Gastrocnemius medialis (tissue), 4 donors: ENCODE measurements at places on chromosomes 3 and 15. TPM values are rescaled to one million over a fixed set of nuclear protein-coding genes. Genes with fewer than 3 reads are reported as not detected.

DNA sequence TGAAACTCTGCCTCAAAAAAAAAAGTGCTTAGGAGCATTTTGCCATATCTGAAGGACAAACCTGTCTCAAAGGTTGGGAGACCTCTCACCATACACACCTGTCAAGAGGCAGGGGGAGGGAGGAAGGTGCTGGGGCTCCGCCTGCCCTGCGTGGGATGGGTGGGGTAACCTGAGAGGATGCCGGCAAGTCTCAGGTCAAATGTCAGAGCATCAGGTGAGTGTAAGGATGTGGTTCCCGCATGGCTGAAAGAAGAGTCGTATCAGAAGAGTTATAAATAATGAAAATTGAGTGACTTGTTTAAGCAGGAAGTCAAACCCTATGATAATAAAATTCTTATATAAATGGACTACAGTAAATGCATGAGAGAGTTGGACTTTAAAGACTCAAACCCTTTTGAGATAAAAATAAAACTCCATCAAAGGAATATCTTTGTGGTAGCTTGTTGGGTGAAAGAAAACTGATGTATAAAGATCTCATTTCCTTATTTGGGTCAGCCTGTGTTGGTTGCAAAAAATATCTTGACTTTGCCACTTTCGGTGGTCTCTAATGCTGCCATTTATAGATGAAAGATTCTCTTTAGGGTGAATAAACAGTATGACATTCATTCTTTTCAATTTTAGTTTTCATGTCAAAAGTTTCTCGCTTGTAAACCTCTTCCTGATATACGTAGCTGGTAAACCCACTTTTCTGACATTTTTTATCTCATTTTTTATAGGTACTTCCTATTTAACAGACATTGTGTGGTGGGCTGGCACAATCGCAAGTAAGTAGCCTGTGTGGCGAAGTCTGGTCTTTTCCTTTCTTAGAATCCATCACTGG lies 23.8 kb downstream of the NIPA1 start:
- no peak for DNase-seq

DNA sequence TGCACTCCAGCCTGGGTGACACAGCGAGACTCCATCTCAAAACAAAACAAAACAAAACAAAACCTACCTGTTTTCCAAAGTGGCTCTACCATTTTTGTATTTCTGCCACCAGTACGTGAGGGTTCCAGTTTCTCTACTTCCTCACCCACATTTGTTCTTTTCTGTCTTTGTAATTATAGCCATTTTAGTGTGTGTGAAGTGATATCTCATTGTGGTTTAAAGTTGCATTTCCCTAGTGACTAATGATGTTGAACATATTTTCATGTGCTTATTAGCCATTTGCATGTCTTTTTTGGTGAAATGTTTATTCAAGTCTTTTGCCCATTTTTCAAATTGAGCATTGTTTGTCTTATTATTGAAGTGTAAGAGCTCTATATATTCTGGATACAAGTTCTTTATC lies 50.7 kb downstream of the TRA2B start:
- DNase-seq: no peak

GRCh38 chr3:40321818-40322217 lies 12.3 kb downstream of the EIF1B start:
- no peak for DNase-seq

- DNase-seq: peak; percentile 12
These were observed 193.6 kb downstream of the CLSTN2 start for GRCh38 chr3:140128631-140129030.

DNA sequence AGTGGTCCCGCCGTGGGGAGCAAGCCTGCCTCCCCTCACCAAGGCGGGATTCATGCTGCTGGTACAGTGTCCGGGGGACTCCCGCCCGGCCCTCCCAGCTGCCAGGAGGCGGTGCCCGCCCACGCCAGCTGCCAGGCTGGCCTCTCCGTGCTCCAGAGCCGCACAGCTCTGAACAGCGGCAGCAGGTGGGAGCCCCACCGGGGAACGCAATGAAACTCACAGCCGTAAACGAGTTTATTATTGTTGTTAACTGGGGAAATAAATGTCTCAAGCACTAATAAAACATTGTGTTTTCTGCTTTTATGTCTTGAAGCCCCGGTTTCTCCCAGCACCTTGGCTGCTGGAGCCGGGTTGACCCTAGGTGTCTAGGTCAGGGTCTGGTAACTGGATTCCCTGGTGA lies 317.7 kb upstream of the TLE3 start:
- no peak for DNase-seq

GRCh38 chr3:189584645-189585044 lies 46.5 kb upstream of the TP63 start:
- no peak for DNase-seq

DNA sequence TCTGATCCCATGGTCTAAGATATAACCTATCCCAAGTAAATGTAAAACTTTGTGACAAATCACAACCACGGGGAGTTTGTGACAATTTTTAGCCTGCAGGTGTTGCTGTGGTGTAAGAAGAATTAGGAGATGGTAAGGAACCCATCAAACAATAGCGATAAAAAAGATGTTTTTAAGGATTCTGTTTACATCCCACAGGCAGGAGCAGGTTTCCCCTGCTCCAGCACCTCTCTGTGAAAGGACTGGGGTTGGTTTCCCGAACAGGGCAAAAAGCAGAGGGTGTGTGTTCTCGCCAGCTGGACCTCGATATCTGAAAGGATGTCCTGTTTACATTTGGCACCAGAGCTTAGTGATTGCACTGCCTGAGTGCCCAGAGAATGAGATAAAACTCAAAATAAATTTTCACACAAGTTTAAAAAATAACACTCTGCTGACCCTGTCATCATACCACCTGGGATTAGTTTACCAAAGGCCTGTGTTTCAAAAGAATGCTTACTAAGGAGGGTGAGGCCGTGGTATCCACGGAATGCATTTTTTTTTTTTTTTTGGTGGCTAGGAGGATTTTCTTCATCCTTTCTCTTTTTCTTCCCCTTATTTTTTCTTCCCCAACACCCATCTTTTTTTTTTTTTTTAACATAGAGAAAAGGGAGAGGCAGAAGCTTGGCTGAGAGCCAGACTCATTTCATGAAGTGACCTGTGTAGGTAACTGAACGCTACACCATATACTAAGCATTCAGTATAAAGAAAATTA lies 151.8 kb upstream of the DPH6 start:
- DNase-seq: no peak

GRCh38 chr15:23762026-23762425 lies 74.9 kb upstream of the NDN start:
- DNase-seq: no peak

- no peak for DNase-seq
These were observed 336.1 kb upstream of the NR2F2 start for GRCh38 chr15:95994418-95994817.

DNA sequence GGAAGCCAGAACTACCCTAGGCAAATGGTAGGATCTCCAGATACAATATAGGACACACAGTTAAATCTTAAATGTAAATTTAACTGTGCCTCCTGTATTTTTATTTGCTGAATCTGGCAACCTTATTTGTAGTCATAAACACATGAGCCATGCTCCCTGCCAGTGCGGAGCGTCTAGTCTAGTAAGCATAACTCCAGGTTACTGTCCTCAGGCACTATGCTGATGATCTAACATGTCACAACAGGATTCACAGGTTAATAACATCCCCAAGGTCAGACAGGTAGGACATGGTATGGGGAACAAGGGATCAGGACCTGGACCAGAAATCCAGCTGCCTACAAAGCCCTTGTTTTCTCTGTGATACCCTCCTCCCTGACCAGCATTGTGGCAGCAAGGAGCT lies 305.1 kb downstream of the CACNA2D3 start:
- DNase-seq: no peak

- peak; percentile 19 for DNase-seq
These were observed 80.0 kb downstream of the MITF start for GRCh38 chr3:69819282-69819681.

- no peak for DNase-seq
These were observed 16.4 kb downstream of the HEG1 start for GRCh38 chr3:125039131-125040100.

DNA sequence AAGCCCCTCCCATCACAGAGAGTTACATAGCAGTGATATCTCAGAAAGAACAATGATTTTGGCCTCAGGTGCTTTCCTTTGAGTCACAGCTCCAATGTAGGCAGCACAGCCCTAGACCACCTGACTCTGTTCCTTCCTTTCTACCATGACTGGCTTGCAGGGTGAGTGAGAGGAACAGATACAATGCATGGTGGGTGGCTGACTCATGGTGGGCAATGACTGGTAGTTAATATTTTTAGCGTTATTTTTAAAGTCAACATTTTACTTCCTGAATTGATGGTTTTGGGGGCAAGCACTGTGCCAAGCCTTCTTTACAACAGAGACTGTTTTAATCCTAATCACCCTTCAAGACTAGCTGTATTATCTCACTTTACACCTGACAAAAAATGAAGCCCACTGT lies 32.8 kb upstream of the ST3GAL6 start:
- DNase-seq: no peak

- no peak for DNase-seq
These were observed 1.5 kb upstream of the CLK3 start for GRCh38 chr15:74613953-74614743.

DNA sequence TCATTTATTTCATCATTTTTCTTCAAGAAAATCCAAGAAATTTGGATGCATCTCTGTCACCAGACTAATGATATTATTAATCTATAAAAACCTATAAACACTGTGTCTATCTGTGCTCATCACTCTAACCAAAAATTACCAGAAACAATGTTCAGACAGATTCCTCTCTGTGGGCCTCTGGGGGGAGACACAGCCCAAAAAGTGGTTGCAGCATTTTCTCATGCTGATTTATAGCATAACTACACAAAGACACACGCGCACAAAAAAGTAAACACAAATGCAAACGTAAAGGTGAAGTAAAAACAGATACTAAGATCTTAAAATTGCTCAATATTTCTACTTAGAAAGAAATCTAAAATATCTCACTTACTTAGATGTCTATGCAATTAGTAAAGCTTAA lies 976.0 kb downstream of the GBE1 start:
- no peak for DNase-seq

DNA sequence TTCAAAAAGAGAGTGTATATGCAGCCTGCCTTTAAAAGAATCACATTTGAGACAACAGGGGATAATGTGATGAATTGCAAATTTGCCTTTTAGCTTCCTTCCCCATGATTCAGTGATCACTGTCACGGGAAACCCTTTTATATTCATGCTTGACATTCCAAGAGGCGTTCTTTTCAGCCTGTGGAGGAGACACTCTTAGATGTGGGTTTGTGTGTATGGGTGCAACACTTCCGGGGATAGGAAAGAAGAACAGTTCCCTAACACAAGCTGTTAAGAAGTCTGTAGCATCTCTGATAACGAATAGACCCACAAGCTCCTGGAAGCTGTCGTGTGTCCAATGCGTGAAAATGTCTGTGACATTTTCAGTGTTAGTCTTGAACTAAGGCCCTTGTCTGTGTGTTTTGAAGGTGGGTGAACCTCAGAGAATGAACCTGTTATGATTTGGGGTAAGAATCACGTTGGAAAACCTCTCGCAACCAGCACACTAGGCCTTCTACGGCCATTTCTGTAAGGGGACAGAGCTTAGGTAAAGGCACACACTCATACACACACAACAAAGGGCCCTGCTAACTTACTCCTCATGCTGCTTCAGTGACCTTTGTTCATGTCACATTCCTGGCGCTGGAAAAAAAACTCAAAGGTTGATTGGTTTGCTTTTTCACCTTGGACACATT lies 229.2 kb upstream of the ST8SIA2 start:
- no peak for DNase-seq

DNA sequence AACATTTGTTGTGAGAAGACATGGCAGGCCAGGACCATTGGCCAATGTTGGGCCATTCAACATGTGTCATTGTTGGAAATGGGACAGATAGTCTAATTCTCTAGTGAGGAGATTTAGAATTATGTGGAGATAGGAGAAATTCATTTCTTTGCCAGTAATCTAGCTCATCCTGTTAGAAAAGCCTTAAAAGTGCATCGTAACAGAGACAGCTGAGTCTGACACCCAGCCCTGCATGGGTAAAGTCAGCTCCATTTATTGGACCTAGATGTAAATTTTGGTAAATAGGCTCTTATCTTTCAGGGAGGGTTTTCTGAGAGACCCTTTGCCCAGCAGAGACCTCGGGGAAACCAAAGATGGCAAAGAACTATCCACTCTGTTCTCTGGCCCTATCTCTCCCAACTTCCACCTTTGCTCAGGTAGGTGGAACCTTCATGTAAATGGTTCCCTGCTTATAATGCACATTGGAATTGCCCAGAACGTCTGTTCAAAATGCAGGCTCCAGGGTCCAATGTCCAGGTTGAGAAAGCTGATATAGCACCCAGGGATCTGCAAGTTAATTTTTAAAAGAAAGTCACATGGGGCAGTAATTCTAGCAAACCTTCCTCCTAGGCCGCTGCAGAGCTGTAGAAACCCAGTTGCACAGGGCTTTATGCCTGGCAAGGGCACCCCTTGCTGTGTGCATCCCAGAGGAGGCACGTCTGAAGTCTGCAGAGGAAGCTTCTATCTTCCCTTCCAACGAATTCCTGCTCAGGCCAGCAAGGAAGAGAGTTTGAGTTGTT lies 365.9 kb upstream of the PROK2 start:
- no peak for DNase-seq

GRCh38 chr15:68679161-68679560 lies 100.4 kb downstream of the CORO2B start:
- no peak for DNase-seq

GRCh38 chr15:48632651-48633050 lies 12.9 kb downstream of the FBN1 start:
- DNase-seq: no peak

- DNase-seq: no peak
These were observed 45.2 kb downstream of the CDCP1 start for GRCh38 chr3:45100981-45101407.

DNA sequence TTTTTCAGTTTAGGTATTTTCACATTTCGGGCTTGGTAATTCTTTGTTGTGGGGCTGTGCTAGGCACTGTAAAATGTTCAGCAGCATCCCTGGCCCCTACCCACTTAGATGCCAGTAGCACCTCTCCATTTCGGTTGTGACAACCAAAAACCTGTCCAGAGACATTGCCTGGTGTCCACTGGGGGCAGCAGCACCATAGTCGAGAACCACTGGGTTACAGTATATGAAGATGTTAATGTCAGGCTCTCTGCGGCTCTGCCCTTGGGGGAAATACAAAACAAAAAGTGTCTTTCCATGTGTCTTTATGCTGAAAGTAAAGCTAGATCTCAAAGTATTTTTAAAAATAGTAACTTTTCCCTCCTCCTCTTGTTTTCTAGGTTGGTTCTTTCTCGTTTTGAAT lies 177.2 kb downstream of the ITPR1 start:
- DNase-seq: no peak

Gene AMIGO3
- 0.76 TPM for total RNA-seq

Gene TAGLN3
- not detected for total RNA-seq

Gene ATP1B3
- total RNA-seq: 17.0 TPM

Gene MORC1
- not detected for total RNA-seq

Gene XYLB
- 1.1 TPM for total RNA-seq

Gene CDC25A
- total RNA-seq: 2.3 TPM

Gene IFT122
- total RNA-seq: 16.4 TPM

Gene ZDHHC23
- total RNA-seq: 0.92 TPM

Gene SLC7A14
- total RNA-seq: not detected

Gene SLC28A2
- not detected for total RNA-seq

Gene JMJD7
- 7.6 TPM for total RNA-seq

Gene SCG3
- not detected for total RNA-seq
